NCI-H2171 treated with DMSO at 0.1 percent for 48 hours (cell line): ENCODE measurements at places on chromosomes 4 and X.

DNA sequence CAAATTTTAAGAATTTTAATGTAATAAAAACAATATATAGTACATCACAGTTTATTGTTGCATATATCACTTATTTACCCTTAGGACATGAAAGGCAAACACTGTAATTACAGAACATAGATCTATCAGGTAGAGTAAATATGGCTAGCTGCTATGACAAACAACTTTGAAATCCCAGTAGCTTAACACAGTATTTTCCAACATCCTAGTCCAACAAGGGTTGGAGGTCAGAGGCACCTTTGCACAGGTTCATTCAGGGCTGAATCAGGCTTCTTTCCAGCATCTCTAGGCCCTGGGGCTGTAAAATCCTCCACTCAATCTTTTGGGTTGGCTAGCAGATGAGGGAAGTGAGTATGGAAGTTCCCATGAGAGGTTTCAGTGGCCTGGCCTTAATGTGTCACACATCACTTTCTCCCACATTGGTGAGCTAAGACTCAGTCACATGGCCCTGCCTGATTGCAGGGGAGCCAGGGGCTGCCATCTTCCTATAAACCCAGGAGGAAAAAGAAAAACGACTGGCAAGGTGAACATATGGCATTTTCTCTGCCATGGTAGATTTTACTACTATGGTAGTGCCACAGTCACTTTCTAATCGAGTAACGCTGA is 32.9 kb downstream of the HERC6 start:
- no peak for DNase-seq

GRCh38 chr4:116724249-116724648 is 361.1 kb downstream of the TRAM1L1 start:
- DNase-seq, result no peak

DNA sequence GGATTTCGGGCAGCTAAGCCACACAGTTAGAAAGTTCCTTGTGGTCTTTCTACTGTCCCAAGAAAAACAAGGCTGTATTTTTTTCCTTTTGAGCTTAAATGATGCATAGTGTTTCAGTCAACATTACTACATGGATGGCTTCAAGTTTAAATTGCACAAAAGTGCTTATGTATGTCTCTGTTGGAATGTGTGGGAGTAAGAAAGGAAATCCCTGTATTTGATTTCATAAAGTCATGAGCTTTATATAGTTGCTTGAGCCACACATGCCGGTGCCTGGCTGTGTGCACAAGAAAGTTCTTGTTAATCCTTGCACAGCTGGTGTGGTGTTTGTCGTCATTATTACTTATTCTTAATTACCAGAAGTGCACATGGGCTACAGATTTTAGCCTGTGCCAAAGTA is 262.2 kb downstream of the ARHGAP10 start:
- no peak for DNase-seq

DNA sequence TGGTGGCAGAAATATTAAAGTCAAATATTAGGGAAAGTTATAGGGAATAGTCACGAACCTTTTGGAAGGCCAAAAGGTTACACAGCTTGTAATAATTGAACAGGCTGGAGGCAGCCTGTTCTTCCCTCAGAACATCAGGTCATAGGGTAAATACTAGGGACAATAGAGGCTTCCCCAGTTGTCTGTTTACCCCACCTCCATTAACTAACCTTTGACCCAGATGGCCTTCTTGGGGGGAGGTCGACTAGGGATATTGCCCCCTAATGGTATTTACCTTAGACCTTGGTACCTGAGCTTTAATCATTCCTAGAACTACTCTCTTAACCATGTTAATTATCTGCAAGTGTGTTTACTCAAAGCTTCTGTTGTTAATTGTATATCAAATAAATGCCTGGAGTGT is 26.0 kb downstream of the C4orf17 start:
- DNase-seq, result no peak

DNA sequence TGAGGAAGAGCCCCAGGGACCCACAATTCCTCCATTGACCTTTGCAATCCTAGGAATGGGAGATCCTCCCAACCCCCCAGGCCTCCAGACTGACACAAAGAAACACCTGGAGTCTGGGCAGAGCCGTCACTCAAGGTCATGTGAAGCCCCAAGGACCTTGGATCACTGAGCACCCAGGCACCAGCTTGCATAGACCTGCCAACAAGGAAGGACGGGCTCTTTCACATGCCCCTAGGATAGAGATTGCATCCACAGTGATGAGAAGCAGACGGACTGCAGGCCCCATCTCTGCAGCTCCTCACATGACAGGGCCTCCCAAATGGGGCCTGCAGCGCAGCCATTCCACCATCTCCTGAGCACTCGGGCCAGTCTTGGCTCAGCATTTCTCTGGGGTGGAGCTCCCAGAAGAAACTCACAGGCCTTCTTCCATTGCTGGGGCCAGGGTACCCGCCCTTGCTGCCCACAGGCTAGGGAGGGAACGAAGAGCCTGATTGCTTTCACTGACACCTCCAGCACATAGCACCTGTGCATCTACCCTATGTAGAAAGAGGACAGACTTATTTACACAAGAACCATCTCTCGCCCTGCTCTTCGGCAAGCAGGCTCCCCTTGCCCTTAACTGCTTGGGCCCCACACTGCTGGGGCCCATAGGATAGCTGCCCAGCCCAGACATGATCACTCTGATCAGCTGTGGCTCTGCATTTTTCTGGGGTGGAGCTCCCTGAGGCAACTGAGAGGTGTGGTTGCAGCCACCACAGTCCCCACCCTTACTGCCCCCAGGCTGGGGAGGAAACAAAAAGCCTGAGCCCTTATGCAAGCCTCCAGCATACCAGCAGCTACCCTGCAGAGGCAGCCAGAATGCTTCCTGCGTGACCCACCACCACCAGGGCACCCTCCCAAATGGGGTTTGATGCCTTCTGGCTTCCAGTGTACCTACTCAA is 185.7 kb upstream of the ZCCHC13 start:
- no peak for DNase-seq

- no peak for DNase-seq
Measured at GRCh38 chrX:40304115-40304514, 206.4 kb upstream of the BCOR start.
